CD4-positive, CD25-positive, alpha-beta regulatory T cell (primary cell): ENCODE measurements at places on chromosomes 5 and 9.

DNA sequence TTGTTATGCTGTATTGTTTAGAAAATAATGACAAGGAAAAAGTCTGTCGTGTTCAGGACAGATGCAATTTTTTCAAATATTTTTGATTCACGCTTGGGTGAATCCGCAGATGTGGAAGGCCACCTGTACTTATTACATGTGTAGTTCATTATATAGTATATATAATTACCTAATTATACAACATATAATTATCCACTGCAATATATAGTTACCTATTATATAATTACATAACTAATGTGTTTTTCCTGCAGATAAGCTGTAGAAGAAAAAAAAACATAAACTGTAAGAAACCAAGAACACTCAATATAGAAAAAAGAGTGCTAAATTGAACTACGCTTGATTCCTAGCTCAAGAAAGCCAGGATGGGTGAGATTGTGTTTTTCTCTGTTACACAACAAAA lies 93.6 kb upstream of the RANBP3L start:
- DNase-seq: no peak

DNA sequence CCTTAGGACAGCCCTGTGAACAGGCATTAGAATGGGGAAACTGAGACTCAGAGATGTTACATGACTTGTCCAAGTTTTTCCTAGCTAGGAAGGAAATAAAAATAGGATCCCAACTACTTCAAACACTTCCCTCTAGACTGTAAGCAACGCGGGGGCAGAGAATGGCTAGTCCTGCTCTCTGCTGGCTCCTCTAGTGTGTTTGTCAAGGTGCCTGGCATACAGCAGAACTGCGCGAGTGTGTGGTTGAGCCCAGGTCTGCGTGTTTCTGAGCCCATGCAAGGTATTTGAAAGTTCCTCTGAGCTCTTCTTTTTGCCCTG lies 152.5 kb downstream of the MACROH2A1 start:
- DNase-seq: no peak

- DNase-seq: no peak
These were observed 32.5 kb upstream of the ABLIM3 start for GRCh38 chr5:149108651-149109280.

DNA sequence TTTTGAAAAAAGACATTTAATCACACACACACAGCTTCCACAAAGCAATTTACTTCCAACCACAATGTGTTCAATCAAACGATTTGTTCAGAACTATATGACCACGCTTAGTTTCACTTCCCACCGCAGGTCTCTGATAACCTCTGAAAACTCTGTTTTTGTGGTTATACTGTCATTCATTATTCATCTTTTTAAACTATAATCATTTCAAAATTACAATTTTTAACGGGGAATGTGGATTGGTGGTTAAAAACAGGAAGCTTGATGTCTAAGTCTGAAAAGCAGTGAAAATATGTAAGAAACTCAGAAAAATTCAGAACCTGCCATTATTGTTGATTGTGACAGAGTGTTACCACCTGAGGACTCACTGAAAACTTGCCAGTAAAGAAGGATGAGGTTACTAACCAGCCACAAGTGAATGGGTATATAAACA lies 12.7 kb upstream of the TMEM174 start:
- DNase-seq: peak; percentile 64

- DNase-seq: no peak
These were observed 13.4 kb downstream of the MAST4 start for GRCh38 chr5:66609615-66610014.

- DNase-seq: no peak
These were observed 6.3 kb downstream of the ARL15 start for GRCh38 chr5:54304040-54304439.

DNA sequence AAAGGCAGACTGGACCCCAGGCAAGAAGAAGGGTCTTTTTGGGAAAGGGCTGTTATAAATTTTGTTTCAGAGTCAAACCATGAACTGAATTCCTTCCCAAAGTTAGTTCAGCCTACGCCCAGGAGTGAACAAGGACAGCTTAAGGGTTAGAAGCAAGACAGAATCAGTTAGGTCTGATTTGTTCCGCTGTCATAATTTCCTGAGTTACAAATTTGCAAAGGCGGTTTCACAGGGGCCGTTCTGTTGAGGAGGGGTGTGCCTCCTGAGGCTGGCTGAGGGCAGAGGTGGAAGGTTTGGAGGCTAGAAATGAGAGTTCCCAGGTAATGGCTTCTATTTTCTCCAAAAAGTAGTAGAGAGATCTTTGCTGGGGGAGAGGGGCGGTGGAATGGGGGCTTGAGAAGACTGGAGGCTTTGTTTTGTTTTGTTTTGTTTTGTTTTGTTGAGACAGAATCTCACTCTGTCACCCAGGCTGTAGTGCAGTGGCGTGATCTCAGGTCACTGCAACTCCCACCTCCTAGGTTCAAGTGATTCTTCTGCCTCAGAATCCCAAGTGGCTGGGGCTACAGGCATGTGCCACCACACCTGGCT lies 4.1 kb upstream of the CERCAM start:
- DNase-seq: no peak

GRCh38 chr5:34507933-34508332 lies 148.2 kb upstream of the RAI14 start:
- DNase-seq: no peak

GRCh38 chr5:14327624-14328023 lies 184.5 kb downstream of the TRIO start:
- no peak for DNase-seq

DNA sequence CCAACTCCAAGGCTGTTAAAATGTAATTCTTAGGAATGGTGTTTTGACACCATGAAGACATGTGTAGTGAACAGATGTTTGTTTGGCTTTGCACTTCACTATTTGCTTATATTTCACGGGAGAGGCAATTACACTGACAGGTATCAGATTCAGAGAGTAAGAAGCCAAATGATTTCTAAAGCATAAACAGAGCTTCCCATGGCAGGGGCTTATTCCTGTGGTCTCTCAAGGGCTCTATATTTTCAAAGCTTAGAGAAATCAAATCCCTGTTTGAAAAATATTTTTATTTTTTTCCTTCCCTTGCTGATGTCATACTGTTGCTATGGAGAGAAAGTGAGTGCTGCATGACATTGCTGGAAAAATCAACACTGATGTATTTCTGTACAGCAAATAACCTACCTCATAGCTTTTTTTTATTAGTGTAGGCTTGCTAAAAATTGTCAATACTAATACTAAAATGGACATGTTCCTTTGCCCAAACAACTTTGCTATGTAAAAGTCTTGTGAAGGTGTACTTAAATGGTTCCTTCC lies 161.4 kb downstream of the GIN1 start:
- no peak for DNase-seq

DNA sequence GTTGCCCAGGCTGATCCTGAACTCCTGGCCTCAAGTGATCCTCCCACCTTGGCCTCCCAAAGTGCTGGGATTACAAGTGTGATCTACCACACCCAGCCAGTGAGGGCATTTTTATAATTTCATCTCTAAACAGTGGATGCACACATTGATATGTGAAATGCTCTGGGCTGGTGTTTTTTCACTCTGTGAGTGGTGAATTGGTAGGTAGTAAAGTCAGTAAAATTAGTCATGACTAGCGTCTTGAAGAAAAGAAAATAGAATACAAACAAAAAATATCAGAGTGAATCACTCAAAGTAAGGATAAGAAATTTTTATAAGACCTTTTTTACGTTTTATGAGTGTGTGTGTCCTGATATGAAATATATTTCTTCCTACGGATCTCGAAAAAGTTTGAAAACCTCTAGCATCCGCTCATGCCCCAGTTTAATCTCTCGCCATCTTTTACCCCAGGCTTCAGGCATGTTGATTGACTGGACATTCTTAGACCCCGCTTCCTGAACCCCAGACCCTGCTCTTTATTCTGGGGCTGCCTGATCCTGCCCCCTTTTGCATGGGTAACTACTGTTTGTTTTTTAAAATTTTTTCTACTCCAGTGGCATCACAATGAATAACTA lies 14.0 kb downstream of the OSTF1 start:
- no peak for DNase-seq

DNA sequence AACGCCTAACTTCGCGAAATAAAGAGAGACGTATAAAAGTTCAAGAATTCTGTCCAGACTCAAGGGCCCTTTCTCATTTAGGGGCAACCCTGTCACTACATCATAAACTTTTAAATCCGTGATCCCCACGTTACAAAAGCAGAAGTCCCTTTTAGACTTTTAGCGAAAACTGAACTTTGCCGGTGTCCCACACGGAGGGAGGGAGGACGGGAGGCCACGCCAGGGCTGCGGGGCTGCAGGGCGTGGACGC lies 515 bp upstream of the F2R start:
- peak; percentile 34 for DNase-seq

DNA sequence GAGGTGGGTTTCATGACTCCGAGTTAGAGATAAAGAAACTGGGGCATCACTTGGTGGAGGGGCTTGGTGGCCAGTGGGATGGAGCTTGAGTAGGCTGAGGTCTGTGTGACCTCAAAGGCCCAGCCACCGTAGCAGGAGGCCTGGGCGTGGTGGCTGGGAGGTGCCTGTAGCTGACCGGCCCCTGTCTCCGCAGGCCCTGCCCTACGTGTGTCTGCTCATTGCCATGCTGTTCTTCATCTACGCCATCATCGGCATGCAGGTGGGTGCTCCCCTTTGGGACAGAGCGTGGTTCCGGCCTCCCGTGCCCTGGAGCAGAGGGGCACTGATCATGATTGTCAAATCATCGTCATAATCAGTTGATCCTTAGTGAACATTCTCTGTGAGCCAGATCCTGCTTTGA lies 196.2 kb downstream of the CACNA1B start:
- no peak for DNase-seq

GRCh38 chr9:109264877-109265587 lies 55.8 kb downstream of the EPB41L4B start:
- DNase-seq: no peak

DNA sequence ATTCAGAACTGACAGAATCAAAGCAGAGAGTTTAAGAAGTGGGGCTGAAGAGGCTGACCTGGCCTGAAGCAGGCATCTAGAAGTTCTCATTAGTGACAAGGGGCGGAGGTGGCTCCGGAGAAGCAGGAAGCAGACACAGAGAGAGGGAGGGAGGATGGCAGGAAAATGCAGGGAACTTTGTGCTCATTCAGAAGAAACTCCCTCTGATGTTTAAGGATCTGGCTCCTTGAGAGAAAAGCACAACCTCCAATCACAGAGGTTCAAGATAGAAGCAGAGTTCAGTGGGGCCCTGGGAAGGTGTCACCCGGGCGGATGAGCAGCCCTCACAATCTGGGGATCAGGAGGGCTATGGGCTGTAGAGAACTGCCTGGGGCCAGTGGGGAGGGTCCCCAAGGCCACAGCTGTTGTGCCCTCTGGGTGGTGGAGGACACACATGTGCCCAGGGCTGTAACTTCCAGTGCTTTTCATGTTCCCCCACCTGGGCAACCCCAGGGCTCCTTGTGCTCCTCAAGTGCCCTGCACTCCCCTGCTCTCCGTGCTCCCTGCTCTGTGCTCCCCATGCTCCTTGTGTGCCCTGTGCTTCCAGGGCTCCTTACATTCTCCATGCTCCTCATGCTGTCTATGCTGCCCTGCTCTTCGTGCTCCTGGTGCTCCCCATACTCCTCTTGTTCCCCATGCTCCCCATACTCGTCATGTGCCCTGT lies 51.4 kb downstream of the TRIP13 start:
- DNase-seq: no peak

DNA sequence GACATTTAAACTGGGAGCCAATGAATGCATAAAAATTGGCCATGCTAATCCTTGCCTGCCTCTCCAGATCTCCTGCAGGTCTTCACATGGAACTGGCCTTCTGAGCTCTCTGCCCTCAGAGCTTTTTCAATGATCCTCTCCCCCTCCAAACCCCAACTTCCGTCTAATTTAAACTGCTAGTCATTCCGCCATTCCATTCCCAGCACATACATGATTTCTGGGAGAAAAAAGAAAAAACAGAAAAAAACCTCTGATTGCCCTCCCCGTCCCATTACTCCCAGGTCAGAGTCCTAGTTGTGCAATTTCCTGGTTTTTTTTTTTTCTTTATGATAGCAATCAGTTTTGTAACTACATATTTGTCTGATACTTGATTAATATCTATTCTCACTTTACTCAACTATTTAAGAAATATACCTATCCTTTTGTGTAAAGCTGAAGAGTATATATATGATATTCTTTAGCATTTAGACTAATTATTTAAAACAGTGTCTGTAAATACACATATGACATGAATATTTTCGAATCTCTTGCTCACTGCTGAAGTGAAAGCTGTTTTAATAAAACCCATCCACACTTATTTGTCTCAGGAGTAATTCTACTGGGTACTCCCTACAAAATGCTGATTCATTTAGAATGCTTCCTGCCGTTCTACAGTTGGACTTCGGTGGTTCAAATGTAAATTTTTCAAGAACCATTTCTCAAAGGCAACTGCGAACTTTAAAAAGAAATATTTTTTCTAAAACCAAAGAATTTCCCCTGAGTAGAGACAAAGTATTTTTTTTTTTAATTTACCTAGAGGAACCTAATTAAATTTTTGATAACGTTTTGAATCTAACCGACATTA lies 1.6 kb downstream of the HINT1 start:
- peak; percentile 7 for DNase-seq

GRCh38 chr9:120396418-120396817 lies 183.5 kb downstream of the CDK5RAP2 start:
- DNase-seq: no peak
